Caco-2 (cell line): ENCODE measurements at places on chromosomes 3 and 15. TPM values are rescaled to one million over a fixed set of nuclear protein-coding genes. Genes with fewer than 3 reads are reported as not detected.
A peak's percentile ranks its signal among the peaks of the same experiment; 100 is the strongest.

SKOR1 gene
- total RNA-seq: not detected in 2 replicates

SHQ1 gene
- 18.8 and 20.2 TPM in 2 replicates for total RNA-seq

CPEB1 gene
- 0.82 and 1.6 TPM in 2 replicates for total RNA-seq

DNA sequence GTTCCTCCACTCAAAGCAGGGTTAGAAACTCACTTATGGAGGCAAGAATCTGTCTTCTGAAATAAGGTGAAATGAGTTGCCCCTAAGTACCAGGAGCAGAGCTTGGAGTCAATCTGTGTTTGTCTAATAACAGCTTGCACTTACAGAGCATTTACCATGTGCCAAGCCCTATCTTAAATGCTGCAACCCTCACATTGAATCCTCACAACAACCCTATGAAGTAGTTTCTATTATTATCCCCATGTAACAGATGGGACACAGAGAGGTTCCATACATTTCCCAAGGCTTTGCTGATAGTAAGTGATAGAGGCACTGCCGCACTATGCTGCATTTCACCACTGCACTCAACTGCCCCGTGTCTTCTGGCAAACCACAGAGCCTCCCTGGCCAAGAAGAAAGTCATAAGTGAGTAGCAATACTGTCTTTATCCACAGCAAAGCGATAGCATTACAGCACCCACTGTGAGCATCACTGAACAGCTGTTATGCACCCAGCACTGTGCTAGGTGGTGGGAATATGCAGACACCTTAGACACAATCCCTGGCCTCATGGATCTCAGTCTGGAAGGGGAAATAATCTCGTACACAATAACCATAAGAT is 141.5 kb downstream of the SSR3 start:
- no peak for DNase-seq

DNA sequence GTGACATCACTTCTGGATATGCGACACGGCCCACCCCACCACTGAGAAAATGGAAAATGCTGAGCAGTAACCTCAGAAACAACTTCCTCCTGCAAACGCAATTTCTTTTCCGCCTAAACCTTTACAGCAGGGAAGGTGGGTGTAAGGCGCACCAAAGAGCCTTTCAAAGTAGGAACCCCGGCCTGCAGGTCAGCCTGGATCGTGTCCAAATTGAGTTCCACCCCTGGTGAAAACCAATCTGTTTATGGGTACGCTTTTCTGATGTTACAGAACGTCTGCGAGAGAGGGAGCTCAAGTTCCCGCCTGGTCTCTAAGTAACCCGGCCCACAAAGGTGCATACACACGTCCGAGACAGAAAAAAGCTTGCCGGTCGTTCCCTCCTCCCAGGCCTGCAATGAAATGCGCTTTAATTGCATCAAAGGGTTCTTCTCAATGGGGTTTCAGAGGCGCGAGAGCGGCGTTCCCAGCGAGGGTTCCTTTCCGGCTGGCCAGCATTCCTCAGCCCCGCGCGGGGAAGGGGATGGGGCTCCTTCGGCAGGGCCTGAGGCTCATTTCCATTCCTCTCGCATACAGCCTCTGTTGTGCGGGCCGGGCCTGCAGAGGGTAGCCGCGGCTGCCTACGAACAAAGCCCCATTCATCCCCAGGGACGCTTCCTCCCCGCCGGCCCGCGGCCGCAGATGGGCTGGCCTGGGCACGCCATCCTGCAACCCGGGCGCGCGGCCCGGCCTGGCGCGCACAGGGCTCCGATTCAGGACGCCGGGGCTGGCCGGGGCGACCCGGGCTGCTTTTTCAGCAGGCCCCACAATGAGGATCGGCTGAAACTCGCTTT is 138.1 kb downstream of the TMCO5A start:
- peak; percentile 83 for DNase-seq

DNA sequence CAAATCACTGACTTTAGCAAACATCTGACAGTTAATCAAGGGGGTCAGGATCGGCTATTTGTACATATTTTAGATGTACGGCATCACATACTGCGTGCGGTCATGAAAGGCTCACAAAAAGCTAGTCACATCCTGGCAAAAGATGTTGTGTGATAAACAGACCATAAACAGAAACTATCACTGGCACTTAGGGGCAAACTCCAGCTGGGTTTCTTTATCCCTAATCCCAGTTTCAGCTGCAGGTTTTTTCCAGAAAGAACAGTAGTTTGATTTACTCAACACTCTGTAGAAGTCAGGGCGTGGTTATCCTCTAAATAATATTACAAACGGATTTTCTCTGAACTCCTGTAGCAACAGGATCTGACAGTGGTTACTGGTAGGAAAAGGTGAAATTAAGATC is 112.4 kb upstream of the BHLHE40 start:
- no peak for DNase-seq

DNA sequence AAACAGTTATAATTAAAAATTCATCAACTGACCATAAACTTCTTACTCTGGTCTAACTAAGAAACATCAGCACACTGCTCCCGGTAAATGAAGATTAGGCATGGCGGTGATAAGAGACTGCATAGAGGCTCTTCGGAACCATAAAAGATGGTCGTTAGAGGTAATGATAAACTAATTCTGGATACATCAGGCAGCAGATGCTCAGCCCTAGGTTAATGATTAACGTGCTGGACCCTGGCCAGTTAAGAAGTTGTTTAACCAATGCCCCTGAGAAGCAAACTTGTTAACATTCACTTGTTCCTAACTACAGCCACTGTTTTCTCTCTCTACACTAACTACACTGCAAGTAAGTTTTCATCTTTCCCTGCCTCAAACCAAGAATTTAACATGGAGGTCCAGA is 111.5 kb downstream of the PDZRN3 start:
- peak; percentile 92 for DNase-seq

- no peak for DNase-seq
These were observed 19.9 kb downstream of the PXK start for GRCh38 chr3:58352626-58353025.

DNA sequence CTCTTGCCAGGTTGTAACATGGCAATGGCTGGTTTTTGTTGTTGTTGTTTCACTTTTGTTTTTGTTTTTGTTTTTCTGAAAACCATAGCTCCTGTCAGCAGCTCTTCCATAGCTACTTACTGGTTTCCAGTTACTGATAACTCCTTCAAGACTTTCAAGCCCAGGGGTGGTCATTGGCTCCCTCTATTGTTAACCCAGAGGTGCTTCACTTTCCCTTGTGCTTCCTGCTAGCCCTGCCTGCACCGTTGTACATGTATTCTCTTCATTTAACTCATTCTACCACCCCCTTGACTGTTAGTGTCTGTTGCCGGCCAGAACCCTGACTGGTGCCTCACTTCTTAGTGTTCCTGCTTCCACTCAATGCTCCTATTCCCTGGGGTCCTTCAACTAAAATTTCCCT is 4.2 kb upstream of the TRAT1 start:
- DNase-seq: peak; percentile 61

DNA sequence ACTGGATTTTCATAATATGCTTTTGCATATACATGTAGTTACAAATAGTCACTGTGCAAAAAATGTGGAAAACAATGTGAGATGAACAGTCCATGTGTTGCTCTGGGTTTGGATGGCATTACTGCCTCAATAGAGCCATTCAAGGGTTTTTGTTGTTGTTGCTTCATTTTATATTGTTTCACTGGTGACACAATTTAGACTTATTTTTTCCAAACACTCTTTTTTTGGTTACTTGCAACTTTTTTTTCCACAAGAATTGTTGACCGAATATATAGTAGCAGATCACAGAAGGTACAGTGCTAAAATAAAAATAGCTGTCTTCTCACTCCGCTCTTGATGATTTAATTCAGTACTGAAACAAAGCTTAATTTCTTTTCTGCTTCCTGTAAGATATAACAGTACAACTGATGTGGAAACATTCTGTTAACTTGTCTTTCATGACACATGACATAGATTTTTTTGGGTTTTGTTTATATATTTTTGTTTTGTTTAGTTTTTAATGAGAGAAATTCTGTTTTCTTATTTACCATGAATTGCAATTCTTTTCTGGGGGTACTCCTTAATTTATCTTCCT is 618.6 kb downstream of the NAALADL2 start:
- DNase-seq: no peak

DNA sequence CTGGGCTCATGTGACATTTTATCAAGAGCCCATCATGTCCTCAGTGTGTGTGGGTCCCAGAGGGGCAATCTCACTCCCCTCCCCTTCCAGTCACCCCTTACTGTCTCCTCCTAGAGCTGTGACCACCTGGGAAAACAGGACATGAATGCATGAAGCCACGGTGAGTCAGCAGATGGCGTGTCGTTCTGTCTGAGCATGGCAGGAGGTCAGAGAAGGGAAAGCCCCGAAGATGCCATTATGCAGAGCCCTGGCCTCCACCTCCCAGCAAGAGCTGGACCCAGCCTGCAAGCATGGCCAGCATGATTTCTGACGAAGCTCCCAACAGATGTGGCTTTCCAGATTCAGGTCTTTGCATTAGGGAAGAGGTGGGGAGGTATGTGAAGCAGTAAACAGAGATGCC is 118.5 kb downstream of the TLE3 start:
- DNase-seq: peak; percentile 13

- no peak for DNase-seq
These were observed 109.6 kb downstream of the PLD1 start for GRCh38 chr3:171700653-171701052.
